ENCODE measurements at places on chromosomes 16 and 17. TPM values are rescaled to one million over a fixed set of nuclear protein-coding genes. Genes with fewer than 3 reads are reported as not detected.

GRCh38 chr17:63406689-63407330 is 39.3 kb downstream of the CYB561 start:
- DNase-seq: peak; percentile 85

CD19 gene
- 1.4 TPM for total RNA-seq

CHST4 gene
- 586 TPM for total RNA-seq

- DNase-seq: no peak
Measured at GRCh38 chr16:440627-441026, 15.2 kb downstream of the RAB11FIP3 start.

GRCh38 chr17:34437188-34437587 is 74.2 kb upstream of the CCL1 start:
- DNase-seq: no peak

CES1 gene
- 704 TPM for total RNA-seq

DNA sequence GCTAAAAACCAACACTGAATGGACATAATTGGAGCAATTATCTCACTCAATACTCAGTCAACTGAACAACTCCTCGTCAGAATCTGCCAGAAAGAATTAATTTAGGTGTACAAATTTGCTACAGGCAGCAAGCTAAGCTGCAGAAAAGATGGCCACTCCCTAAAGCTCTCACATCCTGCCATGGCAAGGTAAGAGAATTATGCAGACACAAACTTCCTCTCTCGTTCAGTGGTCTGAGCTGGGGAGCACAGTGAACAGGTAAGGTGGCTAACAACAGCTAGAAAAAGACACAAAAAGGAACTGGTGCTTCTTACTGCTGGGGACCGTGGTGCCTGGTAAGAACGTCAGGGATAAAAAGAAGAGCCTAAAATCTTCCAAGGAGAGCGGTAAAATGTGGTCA is 74.9 kb upstream of the BCAR1 start:
- no peak for DNase-seq

- DNase-seq: no peak
Measured at GRCh38 chr16:85052536-85052935, 24.9 kb downstream of the KIAA0513 start.

DNA sequence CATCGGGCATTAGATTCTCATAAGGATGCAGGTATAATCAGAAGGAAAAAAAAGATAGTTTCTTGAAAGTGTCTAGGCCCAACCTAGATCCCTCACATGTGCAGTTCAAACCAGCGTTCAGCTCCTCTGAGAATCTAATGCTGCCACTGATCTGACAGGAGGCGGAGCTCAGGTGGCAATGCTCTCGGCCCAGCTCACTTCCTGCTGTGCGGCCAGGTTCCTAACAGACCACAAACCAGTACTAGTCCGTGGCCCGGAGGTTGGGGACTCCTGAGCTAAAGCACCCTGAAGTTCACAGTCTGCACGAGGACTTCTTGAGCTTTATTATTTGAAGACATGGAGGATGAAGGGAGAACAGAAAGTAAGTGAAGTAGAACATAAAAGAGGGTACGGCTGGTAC is 16.8 kb downstream of the SMCR8 start:
- DNase-seq: no peak

PCGF2 gene
- total RNA-seq: 52.3 TPM

DNA sequence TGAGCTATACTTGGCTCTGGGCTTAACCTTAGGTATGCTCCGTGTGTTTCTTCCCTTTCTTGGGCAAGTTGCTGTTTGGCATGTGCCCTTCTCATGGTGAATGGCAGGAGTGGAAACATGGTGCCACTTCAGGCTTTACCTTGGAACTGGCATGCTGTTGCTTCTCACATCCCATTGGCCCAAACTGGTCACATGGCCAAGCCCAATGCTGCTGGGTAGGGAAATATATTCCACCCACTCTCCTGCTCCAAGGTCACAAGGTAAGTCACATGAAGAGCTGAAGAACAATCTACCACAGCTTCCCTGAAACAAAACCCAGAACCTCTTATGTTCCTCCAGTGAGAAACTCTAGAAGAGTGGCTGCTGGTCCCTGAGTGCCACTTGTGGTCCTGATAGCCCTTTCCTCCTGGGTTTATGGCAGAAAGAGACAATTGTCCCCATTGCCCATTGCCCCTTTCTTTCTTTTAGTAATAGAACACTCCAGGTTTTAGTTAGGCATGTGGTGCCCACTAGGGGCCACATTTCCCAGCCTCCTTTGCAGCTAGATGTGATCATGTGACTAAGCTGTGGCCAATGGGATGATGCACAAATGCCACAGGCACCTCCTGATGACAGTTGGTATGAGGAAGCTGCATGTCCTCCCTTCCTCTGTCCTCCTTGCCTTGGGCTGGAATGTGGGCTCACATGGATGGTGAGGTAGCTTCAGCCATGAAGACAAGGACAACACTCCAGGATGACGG is 50.3 kb downstream of the MEOX1 start:
- no peak for DNase-seq

DNA sequence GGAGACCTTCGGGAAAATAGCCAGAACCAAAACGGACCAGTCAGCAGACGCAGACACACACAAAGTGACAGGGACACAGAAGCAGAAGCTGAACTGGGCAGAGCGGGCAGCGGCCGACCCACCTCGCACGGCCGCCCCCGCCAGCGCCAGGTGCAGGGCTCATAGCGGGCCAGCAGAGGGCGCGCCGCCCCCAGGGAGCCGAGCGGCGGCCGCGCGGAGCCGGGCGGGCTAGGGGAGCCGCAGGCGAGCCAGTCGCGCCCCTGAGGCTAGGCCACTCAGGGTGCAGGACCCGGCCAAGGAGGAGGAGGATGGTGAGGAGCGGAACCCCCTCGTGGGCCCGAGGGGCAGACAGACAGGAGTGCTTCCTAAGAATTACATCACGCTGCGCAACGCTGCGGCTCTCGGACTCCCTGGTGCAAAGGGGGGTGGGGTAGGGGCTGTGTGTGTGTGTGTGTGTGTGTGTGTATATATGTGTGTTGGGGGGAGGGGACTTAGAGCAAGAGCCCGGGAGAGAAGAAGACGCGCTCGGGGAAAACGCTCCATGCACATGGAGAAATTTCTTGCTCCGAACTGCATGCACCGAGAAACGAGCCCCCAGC is 913 bp upstream of the NOG start:
- peak; percentile 25 for DNase-seq

- DNase-seq: no peak
Measured at GRCh38 chr16:85484347-85485300, 128.5 kb upstream of the GSE1 start.

GRCh38 chr17:38353086-38353604 is 1.5 kb downstream of the SOCS7 start:
- no peak for DNase-seq

DNA sequence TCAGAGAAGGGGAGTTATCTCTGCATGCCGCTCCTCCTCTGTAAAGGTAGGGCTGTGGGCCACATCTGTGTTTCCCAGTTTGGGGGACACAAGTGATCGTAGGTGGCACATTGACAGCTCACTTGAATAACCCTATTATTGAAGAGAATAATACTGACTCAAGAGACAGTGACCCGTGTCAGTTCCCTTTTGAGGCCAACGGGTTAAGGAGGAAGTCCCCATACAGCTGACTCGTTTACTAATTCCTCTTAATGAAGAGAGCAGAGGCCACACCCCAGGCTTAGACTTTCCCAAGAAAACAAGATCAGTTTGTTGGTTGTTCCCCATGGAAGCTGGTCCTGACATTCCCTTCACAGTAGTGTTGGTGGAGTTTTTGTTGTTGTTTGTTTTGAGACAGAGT is 33.0 kb downstream of the IL4R start:
- DNase-seq: no peak

DNA sequence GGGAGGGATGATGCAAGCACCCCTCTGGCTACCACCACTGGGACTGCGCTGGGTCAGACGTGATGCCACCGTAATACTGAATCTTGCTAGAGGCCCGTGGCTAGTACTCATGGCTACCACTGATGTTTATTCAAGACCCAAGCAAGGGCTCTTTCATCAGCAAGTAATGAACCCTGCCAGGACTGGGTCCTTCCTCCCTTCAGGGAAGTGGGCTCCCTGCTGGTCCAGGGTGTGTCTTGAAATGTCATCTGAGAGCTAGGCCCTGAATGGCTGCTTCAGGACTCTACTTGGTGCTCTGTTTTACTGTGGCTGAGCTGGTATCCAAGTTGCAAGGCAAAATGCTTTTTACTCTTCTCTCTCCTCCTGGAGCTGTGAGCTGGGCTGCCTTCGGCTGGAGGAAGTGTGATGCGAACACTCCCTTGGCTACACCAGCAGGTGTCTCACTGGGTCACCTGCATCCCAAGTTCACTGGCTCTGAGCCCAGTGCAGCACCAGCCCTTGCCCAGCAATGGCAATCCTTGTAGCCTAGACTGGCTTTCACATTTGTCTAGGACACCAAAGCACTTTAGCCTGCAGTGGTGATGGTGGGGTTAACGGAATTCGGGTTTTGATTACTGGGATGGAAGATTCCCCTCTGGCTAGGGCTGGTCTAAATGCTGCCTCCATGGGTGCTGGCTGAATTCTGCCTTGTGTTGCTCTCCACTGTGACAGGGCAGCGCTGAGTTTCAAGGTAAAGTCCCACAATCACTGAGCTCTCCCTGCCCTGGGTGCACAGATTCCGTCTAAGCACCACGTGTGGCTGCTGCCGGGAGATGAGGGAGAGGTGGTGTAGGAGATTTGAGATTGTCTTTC is 98.6 kb downstream of the USP22 start:
- DNase-seq: peak; percentile 65

RBBP6 gene
- total RNA-seq: 39.1 TPM

GRCh38 chr17:45718791-45719190 is 65.3 kb upstream of the CRHR1 start:
- no peak for DNase-seq
